NCI-H1048 (cell line): ENCODE measurements at places on chromosomes 11 and 22.
A peak's percentile ranks its signal among the peaks of the same experiment; 100 is the strongest.

DNA sequence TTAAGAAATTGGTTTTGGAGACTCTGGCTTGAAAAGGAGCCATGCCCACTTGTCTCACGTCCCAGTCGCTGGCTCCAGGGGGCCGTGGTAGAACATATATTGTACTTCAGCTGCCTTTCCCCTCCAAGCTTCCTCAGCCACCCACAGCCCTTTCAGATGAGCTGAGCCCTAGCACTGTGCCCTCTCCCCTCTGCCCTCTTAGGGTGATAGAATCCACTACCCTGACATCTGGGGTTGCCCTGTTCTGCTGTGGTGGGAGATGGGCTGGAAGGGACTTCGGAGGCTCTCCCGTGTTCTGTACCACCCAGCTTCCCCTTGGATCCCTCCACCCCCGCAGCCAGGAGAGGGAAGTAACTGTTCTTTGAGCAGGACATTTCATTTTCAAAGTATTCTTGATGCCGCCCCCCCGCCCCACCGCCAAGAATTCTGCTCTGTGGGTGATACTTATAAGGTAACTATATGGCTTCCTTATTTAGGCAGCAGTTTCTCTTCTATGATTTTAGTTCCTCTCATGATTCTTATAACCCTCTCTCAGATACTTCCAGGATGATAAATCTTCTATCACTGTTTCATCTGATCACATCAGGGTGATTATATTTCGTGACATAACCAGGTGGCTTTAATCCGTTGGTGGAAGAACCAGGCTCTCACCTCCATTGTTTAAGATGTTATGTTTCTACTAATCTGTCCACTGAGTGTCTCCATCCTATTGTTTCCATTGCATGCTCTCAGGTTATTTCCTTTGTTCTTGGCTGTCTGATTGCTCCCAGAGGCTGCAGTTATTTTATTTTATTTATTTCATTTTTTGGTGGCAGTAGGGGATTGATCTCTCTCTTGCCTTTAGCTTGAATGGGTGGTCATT, 24.1 kb downstream of the ZBTB16 start:
- no peak for DNase-seq

DNA sequence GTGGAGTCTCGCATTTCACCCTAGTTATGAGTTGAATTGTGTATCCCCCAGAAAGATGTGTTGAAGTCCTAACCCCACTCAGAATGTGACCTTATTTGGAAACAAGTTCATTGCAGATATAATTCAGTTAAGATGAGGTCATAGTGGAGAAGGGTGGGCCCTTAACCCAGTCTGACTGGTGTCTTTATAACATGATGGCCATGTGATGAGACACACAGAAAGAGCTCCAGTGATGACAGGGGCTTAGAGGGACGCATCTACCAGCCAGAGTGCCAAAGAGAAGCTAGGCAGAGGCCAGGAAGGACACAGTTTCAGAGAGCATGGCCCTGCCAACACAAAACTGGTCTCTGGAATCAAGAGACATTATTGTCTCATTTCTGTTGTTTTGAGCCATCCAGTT, 50.3 kb downstream of the LARGE1 start:
- DNase-seq, result no peak

DNA sequence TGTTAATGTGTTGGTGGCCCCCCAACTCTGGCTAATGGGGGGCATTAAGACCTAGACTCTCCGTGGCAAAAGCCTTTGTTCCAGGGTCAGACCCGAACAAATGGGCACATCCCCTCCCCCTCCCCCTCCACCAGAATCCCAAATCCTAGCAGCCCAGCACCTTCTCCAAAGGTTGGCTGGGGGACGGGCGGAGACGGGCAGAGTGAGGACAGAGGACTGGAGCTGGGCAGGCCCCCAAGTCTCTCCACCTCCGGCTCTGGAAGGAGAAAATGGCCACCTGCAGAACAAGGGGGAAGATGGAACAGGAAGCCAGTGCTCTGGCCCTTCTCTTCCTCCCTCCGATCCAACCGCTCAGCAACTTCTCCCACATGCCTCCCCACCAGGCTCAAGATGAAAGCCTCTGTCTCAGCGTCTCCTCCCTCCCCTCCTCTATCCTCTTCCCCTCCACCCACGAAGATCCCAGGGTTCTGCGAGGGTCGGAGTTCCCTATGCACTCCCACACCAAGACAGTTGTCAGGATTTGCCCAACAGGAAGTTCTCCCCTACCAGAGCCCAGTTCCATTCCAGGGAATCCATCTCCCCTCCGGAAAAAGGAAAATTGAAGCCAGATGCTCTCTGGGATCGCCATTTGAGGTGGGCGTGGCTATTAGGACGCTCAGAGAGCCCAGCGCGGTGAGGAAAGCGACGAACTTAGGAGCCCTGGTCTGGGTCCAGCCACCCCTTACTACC, 20.1 kb downstream of the ADA2 start:
- no peak for DNase-seq

DNA sequence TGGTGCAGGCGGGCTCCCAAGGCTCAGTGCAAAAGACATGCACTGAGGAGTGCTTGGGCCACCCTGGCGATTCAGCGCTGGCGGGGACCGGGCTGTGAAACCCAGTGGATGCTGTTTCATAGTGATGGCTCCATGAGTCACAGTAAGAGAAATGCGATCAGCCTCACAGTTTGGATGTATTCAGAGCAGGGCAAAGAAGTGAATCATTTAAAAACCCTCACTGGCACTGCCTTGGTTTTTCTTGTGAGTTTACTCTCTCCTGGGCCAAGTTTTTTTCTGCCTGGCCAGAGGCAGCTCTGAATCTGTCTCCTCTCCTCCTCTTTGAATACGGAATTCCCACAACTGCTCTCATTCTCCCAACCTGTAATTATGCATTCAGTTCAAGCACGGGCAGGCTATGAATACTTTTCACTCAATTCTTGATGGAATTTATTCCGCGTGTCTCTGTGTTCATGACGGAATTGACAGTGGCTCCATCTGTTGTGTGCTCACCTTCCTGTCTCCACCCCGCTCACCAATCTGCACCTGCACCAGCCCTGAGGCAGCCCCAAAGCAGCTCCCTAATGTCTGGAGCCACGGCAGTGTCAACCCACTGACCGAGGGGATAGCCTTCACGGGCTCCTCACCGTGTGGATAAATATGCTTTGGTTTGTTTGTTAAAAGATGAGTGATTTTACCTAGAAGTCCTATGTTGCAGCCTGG, 14.9 kb downstream of the ADAMTS8 start:
- no peak for DNase-seq

- DNase-seq, result peak; percentile 95
Measured at GRCh38 chr11:71787098-71787823, 45.7 kb upstream of the DEFB108B start.
